ENCODE measurements at places on chromosomes 2 and 18. TPM values are rescaled to one million over a fixed set of nuclear protein-coding genes. Genes with fewer than 3 reads are reported as not detected.

DNA sequence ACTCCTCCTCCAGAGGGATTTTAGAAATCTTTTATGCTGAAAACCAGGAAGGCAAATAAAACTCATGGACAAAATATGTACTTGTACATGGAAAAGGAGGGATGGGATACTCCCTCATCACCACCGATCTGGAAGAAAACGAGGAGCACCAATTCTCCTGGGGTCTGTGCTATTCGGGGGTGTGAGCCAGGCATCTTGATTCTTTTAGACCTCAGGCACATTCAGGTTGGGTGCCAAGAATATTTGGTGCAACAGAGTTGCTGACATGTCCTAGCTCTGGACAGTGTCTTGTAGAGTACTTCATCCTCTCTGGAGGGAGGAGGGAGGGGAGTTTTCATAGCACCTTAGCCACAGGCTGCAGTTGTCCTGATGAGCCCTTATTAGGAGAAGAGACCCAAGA is 163.0 kb downstream of the PRKCE start:
- DNase-seq, result no peak

DNA sequence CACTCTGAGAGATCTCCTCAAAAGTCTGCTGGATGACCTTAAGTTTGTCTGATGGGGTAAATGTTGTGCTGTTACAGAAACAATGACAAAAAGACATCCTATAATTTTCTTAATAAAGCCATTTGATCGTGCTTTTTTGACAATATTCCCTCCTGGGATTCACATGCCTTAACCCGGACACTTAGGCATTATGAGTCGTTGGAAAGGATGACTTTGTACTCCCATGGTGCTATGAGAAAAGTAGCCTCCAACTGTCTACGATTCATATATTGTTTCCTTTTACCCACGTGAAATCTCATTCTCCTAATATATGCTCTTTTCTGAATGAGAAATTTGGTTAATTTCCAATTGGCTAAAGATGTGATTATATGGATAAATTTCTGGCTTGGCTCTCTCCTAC is 6.1 kb upstream of the MPP4 start:
- DNase-seq, result no peak

DNA sequence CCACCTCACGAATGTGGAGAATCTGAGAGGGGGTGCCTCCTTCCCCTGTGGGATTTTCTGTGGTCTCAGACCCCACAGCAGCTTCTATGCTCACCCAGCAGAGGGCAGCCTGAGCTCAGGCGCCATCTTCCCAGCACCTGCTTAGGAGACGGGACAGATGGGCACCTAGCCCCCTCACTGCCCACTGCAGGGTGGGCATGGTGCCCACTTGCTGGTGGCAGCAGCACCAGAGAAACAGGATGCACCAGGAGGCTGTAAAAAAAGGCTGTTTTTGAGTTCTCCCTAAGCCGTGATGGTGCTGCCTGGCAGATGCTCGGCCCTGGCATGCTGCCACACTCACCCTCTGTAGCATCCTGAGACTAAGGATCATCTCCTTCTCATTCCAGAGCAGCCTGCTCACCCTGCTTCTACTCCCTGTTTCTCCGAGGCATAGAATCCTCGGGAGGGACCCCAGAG is 19.1 kb upstream of the SLC20A1 start:
- DNase-seq, result no peak

DNA sequence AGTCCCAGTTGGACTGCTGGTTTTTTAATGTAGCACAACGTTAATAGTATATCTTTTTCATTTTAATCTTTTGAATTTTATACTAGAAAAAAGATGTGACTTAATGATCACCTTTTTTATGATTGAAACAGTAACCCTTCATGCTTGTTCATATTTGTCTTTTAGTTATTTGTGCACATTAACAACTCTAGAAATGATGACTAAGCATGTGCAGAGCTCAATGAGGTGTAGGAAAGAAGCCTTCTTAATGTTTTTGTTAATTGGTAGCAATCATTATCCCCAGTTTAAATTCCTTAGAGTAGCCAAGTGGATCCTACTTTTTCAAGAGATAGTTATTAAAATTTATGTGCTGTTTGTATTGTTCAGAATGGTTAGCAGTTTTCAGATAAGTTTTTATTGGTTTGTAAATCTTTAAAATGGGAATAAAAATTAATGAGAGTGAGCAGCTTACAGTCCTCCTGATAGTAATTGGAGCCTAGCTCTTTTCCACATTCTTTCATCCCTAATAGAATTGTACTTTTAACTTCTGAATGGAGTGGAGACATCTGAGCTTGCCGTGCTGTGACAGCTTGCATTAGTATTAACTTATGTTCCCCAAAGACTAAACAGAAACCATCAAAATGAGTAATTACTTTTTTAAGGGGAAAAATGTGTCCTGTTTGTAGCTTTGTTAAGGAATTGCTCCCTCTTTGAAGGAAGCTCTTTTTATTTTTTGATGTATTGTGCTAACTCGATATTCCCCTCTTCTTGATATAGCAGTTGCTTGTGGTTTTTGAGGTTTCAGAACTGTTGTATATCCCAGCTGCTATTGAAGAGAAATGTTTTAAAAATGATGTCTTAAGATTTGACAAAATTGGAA is 17.3 kb downstream of the PIK3C3 start:
- no peak for DNase-seq

GRCh38 chr18:76351961-76352581 is 143.0 kb downstream of the ZNF516 start:
- peak; percentile 16 for DNase-seq

DNA sequence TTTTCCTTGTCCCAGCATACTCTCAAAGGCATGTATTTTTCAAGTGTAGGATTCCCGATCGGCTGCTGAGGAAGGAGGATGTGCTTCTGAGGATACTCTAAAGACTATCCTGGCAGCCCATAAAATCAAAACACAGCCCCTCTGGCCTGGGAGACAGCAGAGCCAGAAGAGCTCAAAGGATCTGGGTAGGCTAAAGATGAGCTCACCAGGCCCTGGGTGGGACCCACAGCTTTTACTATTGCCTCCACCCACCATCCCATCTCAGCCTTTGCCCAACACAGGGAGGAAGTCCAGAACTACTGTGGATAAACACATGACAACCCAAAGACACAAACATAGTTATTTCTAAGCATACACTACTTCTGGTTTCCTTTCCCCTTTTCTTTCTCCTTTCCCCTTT is 79.1 kb upstream of the ZFP36L2 start:
- DNase-seq, result no peak

DYNAP gene
- total RNA-seq, result not detected

GRCh38 chr2:237895544-237896506 is 36.4 kb downstream of the RAMP1 start:
- no peak for DNase-seq

ATP8B1 gene
- total RNA-seq, result 14.4 TPM

GRCh38 chr2:237556773-237557632 is 9.4 kb upstream of the PRLH start:
- DNase-seq, result no peak

YWHAQ gene
- 463 TPM for total RNA-seq

GATA6 gene
- total RNA-seq, result 1.2 TPM

LYG2 gene
- not detected for total RNA-seq

DNA sequence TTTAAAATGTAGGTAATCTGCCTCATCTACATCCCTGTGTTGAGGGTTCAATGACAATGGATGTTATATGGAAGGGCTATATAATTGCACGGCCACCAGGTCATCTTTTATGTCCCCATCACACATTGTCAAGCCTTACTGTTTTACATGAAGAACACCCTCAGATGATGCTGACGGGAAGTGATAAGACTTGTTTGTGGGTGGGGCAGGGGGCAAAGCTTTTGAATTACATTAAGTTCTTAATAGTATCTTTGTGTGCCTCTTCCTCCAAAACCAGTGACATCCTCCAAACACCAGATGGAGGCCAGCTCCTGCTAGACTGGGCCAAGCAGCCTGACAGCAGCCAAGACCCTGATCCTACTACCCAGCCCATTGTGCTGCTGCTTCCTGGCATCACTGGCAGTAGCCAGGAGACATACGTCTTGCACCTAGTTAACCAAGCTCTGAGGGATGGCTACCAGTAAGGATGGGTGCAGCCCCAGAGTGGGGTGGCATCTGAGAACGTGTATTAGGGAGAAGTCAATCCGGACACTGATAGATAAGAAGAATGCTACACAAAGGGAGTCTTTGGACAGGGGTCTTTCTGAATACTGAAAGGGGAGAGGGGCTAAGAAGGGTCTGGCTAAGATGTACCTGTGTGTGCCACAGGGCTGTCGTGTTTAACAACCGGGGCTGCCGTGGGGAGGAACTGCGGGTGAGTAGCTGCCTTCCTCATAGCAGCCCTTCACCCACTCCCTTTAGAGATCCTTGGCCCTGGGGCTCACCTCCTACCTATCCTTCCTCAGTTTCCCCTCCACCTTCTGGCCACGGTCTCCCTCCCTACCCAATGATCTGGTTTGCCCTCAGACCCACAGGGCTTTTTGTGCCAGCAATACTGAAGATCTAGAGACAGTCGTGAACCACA is 5.3 kb downstream of the ABHD1 start:
- DNase-seq, result no peak

DNA sequence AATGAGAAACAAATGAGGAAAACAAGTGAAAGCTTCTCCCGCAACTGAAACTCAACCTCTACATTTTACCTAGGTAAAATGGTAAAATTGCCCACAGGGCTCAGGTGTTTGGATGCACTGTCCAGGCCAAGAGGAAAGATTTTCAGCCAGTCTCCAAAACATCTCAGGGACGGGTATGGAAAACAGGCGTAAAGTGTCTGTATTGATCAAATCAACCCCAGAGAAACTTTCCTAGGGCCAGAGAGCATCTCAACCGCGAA is 361 bp upstream of the HAT1 start:
- no peak for DNase-seq

- DNase-seq, result no peak
These were observed 50.1 kb downstream of the CD226 start for GRCh38 chr18:69897397-69898108.

ATP6V1B1 gene
- total RNA-seq, result 0.81 TPM

GRCh38 chr2:64525317-64525613 is 1.1 kb downstream of the AFTPH start:
- DNase-seq, result no peak

DNA sequence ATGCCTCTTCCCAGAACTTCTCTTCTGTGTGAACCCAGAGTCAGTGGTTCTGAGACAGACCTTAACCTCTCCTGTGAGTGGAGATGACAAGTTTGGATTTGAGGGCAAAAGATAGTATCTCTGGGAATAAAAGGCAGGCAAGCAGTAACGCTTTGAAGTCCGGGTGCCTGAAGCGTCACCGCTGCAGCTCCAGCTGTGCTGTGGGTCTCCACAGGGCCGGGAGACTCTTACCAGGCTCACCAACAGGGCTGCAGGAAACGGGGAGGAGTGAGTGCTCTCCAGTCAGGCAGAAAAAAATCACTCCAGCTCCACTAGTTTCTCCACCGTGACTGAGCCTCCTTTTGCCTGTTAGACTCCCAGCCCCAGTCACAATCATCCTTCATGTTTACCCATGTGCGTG is 79.7 kb upstream of the MAP4K4 start:
- no peak for DNase-seq

DNA sequence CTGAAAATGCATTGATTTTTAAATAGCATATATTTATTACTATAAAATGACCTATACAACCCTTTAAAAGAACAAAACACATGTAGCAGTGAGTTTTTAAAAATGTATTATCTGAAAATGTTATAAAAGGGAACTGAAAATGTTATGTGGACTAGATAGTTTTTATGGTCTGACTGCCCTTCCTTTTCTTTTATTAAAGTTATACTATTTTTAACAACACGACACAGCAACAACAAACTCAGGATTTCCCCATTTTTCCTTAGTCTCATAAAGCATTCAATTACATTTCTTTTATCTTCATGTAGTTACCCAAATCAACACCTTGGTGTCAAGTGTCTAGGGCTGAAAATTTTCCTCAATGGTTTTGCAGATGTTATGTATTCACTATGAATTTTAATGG is 132.8 kb upstream of the TMEFF2 start:
- DNase-seq, result no peak

GRCh38 chr2:119319593-119319992 is 47.0 kb downstream of the C2orf76 start:
- DNase-seq, result no peak

- no peak for DNase-seq
These were observed 13.7 kb downstream of the ERFE start for GRCh38 chr2:238172439-238172838.

CPLX4 gene
- not detected for total RNA-seq

CCDC85A gene
- 0.07 TPM for total RNA-seq
